ENCODE measurements at places on chromosomes 11 and 22.

DNA sequence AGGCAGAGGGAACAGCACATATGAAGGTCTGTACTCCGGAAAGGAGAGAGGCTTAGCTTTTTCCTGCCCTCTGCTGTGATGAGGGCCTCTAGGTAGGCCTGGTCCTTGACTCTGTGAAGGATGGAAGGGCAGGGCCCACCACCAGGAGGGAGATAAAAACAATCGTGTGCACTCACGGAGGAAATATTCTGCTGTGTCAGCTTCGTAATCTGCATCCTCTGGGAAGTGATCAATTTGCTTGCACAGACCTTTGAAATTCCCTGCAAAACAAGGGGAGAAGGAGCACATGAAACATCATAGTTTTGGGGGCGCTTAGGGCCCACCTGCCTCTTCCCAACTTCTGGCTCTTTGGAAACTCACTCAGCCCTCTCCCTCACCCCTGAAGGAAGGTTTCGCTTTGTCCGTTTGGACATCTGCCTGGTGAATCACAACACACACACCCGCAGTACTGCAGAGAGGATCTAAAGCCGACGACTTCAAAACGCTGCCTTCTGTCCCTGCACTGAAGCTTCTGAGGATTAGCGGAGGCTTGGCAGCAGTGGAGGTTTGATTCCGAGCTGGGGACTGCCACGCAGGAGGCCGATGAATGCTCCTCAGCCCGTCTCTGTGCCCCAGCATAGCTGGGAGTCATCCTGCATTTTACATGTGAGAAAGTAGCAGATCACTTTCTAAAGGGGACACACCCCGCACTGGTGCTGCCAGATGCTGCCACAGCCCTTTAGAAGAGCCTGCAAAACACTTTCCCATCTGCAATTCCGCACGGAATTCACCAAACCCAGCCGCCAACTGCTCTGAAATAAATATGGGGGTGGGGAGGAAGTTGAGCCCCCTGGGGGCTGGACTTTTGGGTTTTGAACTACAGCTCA, 58.6 kb upstream of the EIF3D start:
- no peak for DNase-seq

DNA sequence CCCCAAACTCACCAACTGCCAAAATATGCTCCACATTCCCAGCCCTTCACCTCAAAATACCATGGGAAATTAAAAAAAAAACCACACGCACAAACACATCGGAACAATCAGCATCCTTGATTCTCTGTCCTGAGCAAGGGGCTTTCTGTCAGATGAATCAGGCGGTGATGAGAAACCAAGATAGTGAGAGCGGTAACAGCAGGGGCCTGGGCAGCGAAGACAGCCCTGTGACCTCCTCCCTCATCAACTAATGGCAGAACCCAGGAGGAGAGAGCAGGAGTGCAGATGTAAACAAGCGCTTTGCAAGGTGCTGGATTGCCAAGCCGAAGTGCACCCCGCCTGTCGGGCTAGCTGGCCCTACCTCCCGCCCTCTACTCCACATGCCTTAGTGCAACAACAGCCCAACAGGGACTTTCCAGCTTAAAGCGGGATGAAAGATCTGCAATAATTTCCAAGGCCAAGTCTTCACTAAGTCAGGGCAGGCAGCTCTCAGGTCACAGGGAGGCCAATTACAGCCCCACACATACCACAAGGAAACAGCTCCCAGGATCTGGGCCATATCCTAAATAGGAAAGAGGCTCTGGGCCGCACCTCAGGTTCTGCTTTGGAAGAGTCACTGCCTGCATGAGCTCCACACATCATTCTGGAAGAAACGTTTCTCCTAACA, 72.2 kb upstream of the BID start:
- DNase-seq, result no peak

DNA sequence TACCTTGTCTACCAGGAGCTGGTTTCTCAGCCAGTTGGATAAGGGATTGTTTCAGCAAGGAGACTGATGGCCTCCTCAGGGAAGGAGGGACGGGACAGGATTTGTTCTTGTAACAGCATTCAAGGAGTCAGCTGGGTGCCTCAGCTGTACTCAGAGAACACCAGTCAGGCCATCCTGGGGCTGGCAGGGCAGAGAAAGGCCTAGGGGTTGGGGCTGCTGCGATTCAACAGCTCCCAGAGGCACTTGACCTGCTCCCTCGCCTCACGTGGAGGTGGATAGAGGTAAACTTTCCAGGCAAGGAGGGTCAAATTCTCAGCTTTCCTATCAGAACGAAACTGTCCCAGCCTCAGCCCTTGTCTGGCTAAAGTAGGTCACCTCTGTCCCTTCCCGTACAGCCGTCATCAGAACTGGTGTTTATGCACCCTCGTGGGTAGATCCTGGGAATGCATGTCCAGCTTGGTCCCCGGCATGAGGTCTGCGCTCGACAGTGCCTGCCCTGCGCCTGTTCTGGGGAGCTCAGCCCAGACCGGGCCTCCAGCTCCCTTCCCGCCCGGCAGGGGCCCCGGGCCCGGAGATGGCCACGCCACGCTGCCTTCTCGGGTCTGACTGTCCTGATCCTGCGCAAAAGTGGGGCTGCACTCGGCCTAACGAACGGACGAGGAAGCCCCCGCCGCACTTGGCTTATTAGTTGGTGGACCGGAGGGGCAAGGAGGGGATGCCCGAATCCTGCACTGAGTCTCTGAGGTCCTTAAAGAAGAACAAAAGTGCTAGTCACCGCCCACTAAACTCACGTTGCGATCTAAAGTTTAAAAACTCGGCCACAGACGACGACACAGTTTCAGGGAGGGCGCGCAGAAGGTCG, 762 bp upstream of the CCDC134 start:
- no peak for DNase-seq

DNA sequence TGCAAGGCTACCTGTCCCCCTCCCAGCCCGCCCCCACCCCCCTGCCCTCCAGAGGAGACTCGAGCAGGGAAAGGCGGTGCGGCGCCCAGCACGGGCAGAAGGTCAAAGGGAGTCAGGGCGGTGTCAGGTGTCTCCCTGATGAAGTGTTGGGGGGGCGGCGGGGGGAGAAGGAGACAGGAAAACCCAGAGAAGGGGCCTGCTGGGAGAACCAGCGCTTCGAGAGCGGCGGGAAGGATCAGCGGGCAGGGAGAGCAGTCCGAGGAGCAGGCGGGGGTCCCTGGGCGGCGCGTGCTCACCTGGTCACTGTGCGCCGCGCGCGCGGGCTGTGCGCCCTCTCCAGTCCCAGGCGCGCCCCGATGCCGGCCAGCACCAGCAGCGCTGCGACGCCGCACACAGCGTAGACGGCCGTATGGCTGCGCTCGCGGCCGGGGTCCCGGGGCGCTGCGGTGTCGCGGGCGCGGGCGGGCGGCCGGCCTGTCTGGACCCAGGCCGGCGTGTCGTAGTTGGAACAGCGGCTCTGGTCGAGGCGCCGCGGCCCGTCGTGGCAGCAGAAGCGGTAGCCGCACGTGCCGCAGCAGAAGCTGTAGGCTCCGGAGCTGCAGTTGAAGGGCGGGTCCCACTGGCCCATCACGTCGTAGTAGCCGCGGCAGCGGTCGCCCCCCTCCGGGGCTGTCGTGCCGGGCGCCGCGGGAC, 886 bp downstream of the SHISA8 start:
- DNase-seq, result no peak

DNA sequence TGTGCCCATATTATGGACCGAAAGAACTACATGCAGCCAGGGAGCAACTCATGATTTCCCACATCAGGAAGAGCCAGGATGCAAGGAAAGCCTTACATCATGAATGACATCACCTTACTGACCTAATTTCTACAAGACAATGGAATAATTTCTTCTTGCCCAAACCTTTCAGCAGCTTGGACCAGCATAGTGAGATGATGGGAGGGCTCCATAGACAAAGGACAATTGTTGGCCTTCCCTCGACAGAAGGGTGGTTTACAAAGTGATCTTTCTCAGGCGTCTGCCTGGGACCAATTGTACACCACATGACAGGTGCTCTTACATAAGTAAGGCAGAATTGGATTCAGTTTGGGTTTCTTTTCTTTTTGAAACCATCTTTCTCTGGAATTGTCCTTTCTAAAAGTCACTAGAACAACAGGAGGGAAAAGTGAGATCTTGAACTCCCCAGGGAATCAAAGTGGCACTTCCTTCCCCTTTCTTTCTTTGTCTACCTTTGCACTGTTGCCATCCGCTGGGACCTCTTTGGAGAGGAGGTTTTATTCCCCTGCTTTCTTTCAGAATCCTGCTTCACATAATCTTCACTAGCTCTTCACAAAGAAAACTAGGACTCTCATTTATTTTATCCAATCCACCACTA, 51.7 kb upstream of the PAK1 start:
- no peak for DNase-seq

- no peak for DNase-seq
These were observed 8.5 kb upstream of the GAL3ST1 start for GRCh38 chr22:30582788-30583545.

DNA sequence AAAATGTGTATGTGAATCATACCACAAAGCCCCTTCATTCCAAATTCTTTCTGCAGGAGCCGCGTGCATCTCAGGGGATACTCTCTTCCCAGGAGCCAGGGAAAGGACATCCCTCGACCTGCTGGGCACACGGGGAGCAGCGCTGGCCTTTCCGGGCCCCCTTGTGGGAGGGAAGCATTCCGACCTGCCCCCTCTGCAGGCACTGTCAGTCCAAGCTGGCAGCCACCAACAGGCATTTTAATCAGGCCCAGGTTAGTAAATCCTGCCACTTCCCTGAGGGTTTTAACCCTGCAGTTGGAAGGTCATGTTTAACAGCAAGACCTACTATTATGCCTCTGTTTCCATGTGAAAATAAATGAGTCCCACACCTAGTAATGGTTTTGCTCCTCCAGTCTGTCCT, 391.5 kb downstream of the SHANK2 start:
- no peak for DNase-seq

DNA sequence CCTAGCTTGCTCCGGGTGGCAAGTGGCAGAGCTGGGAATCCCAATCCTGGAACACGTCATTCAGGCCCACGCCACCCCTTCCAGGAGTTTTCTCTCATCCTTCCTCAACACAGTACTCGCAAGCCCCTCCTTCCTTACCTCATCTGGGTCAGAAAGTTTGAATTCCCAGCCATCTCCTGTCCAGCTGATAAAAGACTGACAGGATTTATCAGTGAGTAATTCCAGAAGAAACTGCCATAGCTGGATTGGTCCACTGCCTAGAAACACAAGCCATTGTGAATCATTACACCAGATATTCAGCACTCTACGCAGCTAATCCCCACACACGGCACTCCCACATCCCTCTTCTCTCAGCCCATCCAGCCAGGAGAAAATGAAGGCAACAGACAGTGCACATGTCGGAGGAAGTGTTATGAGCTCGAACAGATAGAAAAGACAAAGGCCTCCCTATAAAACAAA, 124.0 kb downstream of the ETS1 start:
- DNase-seq, result no peak

DNA sequence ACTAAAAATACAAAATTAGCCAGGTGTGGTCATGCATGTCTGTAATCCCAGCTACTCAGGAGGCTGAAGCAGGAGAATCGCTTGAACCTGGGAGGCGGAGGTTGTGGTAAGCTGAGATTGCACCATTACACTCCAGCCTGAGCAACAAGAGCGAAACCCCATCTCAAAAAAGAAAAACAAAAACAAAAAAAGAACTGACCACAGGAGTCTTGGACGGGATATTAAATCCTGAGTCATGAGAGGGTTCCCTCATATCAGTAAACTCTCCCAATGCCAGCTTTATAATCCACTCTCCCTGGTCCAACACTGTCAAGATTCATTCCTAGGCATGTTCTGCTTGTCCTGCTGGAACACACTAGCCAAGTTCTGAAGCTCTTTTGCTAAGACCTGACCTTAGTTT, 61.5 kb upstream of the EP300 start:
- no peak for DNase-seq

DNA sequence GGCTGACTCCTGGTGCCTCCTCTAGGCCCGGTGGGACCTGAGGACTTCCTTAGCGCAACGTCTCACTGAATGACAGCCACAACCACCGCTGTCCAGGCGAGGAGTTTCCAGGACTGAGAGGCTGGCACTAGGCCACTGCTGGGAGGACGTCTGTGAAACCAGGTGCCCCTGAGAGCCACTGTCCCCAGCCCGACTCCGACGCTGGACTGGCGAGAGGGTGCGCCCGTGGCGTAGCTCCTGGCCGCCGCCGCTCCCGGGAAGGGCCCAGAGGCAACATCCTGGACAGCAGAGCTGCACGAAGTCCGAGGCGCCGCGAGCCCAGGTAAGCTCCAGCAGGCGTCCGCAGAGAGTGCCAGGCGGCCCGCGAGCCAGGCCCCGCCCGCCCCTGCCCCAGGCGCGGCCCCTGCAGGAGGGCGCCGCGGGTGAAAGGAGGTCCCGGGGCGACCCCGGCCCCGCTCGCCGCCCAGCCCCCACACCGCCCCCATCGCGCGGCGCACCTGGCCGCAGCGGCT, 525 bp downstream of the DGCR2 start:
- no peak for DNase-seq

Data from activated T-helper 1 cell treated with Interleukin-2 at 50 U/mL for 16 hours (primary cell).